CD4-positive, alpha-beta memory T cell (primary cell): ENCODE measurements at places on chromosomes 16 and 17.

GRCh38 chr17:9185688-9186284, 164.5 kb downstream of the NTN1 start:
- DNase-seq, result no peak

- DNase-seq, result no peak
These were observed 16.8 kb upstream of the TVP23A start for GRCh38 chr16:10835281-10835931.

DNA sequence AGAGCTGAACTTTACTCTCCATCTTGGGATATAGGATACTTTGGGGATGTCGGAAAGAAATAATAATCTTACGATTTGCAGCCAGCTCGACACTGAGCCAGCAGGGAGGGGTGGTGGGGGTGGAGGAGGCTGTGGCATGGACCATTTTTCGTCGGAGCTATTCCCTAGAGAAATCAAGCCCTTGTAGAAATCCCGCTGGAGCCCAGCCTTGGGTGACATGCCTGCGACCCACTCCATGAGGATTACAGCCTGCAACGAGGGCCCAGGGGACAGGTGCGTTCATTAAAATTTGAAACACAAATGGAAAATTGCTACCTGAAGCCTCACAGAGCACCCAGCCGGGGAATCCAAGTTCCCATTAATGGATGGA, 82.8 kb upstream of the GSE1 start:
- no peak for DNase-seq

GRCh38 chr16:12611006-12611477, 192.6 kb downstream of the CPPED1 start:
- no peak for DNase-seq

GRCh38 chr16:55701442-55702319, 45.9 kb downstream of the SLC6A2 start:
- DNase-seq, result no peak

- no peak for DNase-seq
These were observed 98.6 kb upstream of the EEF2KMT start for GRCh38 chr16:5196204-5196603.

GRCh38 chr16:2244926-2245795, 6.2 kb downstream of the ECI1 start:
- no peak for DNase-seq

DNA sequence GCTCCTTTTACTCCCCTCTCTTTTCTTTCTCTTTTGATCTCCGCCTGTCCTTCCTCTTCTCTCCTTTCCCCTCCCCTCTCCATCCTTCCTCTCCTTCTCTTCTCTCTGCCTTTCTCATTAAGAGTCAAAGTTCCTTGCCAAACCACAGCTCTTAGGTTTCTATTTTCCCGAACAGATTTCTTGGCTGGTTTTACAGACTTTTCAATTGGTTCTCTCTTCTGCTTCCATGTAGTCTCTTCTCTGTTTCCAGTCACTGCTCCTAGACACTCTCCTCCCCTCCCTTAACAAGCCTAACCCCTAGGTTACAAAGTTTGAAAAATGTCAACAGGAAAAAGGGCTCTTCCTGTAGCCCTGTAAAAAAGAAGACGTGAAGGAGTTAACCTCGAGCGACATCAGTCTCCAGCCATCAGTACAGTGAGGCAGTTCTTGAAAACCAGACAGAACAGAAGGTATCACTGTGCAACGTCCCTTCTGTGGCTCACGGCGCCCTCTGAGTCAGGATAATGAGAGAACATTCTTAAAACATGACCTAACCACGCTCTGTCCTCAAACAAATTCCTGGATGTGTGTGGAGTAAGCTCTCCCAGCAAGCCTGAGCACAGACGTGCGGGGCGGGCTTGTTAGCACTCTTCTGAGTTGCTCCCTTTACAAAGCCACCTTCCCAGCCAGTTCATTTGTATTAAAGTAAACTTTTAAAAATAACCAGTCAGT, 11.6 kb upstream of the MARCHF10 start:
- no peak for DNase-seq

DNA sequence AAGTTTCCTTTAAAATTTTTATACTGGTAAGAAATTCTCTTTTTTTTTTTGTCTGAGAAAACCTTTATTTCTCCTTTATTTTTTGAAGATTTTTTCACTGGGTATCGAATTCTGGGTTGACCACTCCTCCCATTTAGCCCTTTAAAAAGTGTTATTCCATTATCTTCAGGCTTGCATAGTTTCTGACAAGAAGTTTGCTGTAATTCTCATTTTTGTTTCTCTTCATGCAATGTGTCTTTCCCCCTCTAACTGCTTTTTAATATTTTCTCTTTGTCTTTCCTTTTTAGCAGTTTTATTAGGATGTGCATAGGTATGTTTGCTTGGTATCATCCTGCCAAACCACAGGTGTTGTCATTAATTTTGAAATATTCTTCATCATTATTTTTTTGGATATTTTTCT, 67.7 kb upstream of the GOT2 start:
- no peak for DNase-seq

DNA sequence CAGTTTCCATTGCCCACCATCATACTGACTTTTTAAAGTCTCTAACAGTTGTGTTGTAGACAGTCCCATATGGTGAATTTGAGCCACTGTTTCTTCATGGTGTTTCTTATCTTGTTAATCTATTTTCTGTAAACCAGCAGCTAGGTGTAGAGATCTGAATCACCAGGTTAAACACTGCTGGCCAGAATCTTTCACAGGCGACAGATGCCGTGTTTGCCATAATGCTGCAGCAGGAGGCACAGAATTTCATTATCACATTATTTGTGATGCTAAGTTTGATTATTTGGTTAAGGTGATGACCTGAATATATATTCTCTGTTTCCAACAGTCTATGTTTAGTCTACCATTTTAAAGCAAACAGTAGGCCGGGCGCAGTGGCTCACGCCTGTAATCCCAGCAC, 11.5 kb upstream of the CNGB1 start:
- no peak for DNase-seq

GRCh38 chr17:66347661-66348514, 45.5 kb downstream of the PRKCA start:
- DNase-seq, result no peak

- DNase-seq, result no peak
These were observed 27.1 kb downstream of the SCPEP1 start for GRCh38 chr17:57004944-57005579.

GRCh38 chr17:9169116-9169515, 147.8 kb downstream of the NTN1 start:
- DNase-seq, result no peak

- DNase-seq, result no peak
These were observed 33.1 kb downstream of the MEAK7 start for GRCh38 chr16:84471316-84471715.

DNA sequence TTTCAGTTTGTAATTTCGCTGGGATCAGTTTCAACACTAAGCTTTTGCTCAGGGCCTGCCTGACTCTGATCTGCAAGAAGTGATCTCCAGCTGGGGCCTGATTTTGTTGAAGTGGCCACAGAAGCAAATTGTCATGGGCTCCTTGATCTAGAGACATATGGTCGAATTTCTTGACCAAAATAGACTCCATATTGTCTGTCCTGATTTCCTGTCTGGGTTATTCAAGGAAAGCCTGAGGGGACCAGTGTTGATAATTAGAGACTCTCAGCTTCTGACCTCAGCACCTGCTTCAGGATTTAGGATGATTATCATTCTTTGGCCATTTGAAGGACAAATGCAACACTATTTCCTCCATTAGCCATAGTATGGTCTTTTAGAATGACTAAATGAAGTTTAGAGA, 48.9 kb upstream of the MSI2 start:
- no peak for DNase-seq

GRCh38 chr16:1645914-1646525, 32.1 kb upstream of the JPT2 start:
- DNase-seq, result peak; percentile 1

DNA sequence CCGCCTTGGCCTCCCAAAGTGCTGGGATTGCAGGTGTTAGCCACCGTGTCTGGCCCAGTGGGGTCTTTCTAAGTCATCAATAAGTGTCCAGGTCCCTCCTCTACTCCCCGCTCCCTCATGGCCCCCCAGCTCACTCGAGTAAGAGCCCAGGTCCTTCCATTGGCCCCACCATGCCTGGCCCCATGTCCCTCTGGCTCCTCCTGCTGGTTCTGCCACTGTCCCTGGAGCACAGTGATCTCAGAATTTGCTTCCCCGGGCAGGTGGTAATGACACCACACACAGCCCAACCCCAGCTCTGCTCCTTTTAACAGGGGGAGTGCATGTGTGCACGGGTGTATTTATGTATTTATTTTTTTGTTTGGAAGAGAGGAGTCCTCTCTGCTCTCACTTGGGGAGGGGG, 19.6 kb downstream of the MGAT5B start:
- DNase-seq, result no peak

DNA sequence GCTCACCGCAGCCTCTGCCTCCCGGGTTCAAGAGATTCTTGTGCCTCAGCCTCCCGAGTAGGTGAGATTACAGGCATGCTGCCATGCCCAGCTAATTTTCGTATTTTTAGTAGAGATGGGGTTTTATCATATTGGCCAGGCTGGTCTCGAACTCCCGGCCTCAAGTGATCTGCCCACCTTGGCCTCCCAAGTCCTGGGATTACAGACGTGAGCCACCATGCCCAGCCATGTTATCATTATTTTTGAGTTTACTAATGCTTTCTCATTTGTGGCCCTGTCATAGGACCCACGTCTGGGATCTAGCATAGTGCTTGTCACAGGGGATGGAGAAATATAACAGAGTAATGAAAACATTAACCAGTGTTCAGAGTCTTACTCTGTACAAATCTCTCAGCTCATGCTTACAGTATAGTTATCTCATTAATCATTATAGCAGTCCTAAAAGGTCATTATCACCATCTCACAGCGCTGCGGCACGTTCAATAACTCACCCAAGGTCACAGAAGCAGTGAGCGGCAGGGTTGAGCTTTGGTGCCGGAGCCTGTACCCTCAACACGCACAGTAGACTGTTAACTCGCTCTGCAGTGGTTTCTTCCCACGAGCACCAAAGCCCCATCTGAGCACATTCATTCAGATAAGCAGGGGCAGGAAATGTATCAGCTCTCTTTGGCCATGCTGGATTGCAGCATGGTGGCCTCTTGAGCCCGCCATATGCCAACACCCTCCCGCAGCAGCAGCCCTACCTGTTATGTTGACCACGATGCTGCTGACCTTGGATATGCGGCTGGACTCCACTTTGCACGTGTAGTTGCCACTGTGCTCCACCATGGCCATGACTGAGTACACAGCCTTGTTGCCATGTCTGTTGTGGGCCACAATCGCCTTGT, 21.4 kb downstream of the PECAM1 start:
- DNase-seq, result no peak

GRCh38 chr16:79850348-79850747, 249.8 kb upstream of the MAF start:
- no peak for DNase-seq

DNA sequence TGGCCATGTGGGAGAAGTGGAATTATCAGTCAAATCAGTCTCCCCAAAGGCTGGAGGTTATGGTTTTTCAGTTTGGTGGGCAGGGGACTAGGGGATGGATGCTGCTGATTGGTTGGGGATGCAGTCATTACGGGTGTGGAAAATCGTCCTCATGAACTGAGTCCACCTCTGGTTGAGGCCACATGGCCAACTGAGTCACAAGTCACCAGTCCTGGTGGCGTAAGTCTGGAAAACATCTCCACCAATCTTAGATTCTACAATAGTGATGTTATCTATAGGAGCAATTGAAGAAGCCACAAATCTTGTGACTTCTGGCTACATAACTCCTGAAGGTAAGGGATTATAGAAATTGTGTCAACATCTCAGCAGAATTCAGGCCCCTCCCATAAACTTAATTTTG, 5.2 kb upstream of the RNF135 start:
- DNase-seq, result no peak

- DNase-seq, result no peak
These were observed 8.6 kb downstream of the ZNRF1 start for GRCh38 chr16:75007443-75007842.

- DNase-seq, result no peak
These were observed 60.0 kb downstream of the ABCC1 start for GRCh38 chr16:16009401-16009800.
